ENCODE measurements at places on chromosomes 4 and X.

DNA sequence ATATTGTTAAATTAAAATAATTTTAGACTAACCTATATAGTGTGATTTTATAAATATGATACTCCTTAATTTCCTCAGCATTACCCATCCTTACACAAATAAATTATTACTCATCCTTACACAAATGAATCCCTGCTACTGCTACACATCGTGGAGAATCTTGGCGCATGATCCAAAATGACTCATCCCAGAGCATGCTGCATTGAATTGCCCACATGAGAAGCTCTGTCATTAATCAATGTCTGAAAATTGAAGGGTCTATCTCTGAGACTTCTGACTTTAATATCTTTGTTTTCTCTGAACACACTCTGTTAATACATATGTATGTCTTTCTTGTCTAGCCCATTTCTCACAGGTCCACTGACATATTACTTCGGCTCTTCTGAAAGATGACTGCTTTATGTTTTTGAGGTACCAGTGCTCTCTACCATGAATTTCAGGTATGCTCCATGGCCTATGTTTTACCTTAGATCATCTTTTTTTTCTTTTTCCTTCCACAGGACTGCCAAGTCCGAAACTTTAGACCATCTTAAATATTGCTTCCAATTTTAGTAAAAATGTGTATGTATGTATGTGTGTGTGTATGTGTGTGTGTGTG is 15.7 kb upstream of the DUSP21 start:
- no peak for DNase-seq

- DNase-seq: no peak
These were observed 38.1 kb upstream of the RASGEF1B start for GRCh38 chr4:81509822-81510221.

GRCh38 chr4:110165382-110166286 is 32.8 kb downstream of the ELOVL6 start:
- DNase-seq: no peak

- DNase-seq: no peak
These were observed 96.2 kb downstream of the UGT8 start for GRCh38 chr4:114694770-114695169.

DNA sequence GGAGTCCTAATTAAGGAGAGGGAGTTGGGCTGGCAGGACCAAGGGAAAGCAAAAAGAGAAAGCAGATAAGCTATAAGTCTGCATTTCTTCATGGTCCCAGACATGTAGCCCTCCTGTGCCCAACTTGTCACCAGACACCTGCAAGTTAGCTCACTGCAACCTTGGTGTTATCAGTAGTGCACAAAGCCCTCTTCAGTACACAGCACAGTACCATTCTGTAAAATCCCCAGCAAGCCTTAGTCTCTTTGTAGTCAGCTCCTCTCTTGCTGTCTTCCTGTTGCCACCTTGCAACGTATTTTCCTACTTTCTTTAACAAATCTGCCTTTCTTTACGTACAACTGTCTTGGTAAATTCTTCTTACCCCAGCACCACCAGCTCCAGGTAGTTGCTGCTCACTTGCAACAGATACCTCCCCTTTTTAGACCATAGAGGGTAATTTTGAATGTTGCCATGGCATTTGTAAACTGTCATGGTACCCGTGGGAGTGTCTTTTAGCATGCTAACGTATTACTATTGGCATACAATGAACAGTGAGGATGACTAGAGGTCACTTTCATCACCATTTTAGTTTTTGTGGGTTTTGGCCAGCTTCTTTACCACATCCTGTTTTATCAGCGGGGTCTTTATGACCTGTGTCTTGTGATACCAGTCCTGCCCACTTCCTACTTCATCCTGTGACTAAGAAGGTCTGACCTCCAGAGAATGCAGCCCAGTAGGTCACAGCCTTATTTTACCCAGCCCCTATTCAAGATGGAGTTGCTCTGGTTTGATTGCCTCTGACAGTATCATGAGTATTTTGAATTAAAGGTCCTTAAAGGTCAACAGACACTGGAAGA is 28.3 kb upstream of the AP1S2 start:
- no peak for DNase-seq

DNA sequence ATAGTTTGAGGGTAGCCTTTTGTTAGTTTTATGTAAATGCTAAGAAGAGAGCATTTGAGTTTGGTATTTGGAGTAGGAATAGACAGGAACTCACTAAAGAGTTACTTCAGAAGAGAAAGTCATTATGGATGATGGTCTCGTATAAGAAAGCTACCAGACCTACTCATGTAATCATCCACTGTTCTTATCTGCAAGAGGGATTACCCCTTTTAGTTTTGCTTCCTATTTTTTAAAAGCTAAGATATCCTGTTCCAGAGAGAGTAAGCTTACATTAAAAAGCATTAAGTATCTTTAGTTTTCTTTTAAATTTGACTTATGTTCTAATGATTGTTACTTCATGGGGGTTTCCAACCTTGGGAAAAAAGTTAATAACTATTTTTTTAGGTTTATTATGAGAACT is 12.5 kb upstream of the ART3 start:
- no peak for DNase-seq

GRCh38 chr4:5827108-5828004 is 65.5 kb downstream of the CRMP1 start:
- DNase-seq: no peak

DNA sequence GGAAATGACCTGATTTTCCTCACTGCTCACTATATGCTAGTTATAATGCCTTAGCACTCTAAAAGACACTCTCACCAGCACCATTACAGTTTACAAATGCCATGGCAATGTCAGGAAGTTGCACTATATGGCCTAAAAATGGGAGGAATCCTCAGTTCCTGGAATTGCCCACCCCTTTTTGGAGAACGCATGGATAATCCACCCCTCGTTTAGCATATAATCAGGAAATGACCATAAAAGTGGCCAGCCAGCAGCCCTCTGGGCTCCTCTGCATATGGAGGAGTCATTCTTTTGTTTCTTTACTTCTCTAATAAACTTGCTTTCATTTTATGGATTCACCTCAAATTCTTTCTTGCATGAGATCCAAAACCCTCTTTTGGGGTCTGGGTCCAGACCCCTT is 93.0 kb downstream of the UPRT start:
- DNase-seq: no peak

GRCh38 chrX:9510366-9510765 is 45.5 kb downstream of the TBL1X start:
- no peak for DNase-seq

- DNase-seq: no peak
These were observed 57.4 kb upstream of the MSN start for GRCh38 chrX:65610040-65610439.

GRCh38 chr4:183158062-183158461 is 59.0 kb downstream of the WWC2 start:
- DNase-seq: no peak

DNA sequence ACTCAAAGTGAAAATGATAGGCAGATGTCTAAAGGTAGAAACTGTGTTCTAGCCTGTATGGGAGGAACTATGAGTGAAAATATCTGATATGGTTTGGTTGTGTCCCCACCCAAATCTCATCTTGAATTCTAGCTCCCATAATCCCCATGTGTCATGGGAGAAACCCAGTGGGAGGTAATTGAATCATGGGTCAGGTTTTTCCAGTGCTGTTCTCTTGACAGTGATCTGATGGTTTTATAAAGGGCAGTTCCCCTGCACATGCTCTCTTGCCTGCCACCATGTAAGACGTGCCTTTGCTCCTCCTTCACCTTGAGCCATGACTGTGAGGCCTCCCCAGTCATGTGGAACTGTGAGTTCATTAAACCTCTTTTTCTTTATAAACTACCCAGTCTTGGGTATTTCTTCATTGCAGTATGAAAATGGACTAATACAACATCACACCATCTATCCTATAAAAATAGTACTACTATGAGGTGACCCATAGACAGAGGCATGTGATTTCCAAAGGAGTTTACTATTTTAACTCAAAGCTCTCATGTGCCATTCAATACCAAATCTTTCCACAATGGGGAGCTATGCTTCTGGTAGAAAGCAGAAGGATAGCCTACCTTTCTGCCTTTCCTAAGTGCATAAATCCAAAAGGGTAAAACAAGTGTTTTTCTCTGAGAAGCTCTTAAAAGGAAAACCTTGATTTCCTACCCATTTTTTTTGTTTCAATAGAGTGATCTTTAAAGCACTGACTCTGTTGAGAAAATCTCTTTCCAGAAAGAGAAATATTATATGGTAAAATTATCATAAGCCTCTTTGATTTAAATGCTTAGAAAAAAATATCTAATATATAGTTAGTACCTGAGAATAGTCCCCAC is 38.8 kb downstream of the SEC31A start:
- DNase-seq: no peak

- no peak for DNase-seq
These were observed 907 bp downstream of the LHFPL1 start for GRCh38 chrX:112678831-112679230.
